ENCODE measurements at places on chromosomes 13 and 19.
A peak's percentile ranks its signal among the peaks of the same experiment; 100 is the strongest.

DNA sequence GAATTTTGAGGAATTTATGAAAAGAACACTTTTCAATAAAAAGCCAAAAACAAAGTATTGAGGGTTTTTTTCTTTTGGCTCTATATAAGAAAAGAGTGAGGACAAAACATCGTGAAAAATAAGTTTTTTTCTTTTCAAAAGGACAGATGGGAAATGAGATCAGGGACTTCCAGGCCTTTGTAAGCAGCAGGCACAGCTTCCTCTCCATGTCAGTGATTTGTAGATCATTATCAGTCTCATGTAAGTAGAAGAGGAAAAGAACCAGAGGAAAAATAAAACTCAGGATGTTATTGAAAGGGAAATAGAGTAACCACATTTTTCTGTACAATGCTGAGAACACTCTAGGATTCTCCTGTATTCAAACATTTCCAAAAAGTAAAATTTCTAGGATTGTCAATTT is 29.9 kb downstream of the DOCK9 start:
- no peak for DNase-seq

GRCh38 chr19:1141944-1142343 is 32.1 kb downstream of the SBNO2 start:
- DNase-seq: no peak

DNA sequence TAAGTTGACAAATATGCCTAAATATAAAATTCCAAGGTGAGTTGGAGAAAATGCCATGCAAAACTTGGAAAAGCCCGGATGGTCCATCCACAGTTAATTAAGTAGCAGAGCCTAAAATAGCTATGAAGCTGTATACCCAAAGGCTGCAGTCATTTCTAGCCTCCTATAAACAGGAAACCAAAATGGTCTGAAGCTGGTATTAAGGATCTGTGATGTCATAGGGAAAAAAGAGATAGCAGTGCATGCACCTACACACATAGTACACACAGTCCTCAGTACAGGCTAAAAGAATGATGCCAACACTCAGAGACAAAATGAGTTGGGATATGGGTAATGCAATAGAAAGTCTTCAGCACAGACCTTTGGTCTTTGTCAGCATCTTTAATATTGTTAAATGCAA is 736.9 kb downstream of the EFNB2 start:
- no peak for DNase-seq

DNA sequence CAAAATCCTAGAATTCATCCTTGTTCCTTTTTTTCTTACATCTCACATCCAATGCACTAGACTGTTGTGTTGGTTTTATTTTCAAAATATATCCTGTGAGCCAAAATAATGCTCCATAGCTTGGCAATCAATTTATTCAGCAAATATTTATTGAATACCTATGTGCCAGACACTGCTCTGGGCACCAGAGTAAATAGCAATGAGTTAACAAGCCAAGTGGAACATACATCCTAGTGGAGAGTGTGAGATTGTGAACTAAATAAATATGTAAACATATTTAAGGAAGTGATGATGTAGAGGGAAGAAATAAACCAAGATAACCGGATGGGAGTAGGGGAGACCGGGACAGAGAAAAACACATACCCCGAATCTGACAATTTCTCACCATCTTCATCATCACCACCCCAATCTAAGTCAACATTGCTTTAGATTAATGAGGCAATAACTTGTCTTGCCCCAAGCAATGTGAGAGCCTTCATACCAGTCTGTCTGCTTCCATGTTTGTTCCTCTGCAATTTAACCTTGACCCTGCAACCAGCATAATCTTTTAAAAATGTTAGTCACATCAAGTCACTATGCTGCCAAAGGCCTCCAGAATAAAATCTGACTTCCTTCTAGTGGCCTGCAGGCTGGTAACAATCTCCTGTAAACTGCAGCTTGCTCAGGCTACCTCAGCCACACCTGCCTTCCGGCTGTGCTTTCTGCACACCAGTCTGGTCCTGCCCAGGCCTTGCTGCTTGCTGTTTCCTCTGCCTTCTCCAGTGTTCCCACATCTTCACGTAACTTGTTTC is 199.2 kb downstream of the DLEU7 start:
- no peak for DNase-seq

DNA sequence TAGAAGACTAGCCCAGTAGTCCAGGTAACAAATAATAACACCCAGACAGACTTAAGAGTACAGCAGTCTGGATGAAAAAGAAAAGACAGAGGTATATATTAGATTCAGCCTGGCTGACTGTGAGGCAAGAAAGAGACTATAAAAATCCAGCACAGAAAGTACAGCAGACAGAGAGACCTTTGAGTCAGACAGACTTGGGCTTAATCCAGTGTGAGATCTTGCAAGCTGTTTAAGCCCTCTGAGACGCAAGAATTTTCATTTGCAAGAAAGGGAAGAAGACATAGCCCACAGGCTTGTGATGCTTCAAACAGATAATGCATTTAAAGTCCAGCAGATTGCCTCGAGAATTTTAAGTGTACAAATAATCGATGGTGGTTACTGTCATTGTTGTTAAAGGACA is 471.4 kb downstream of the LIG4 start:
- DNase-seq: peak; percentile 8

GRCh38 chr13:50366488-50367174 is 351.4 kb downstream of the KCNRG start:
- no peak for DNase-seq

- DNase-seq: no peak
These were observed 7.6 kb downstream of the MFSD12 start for GRCh38 chr19:3549816-3550215.

All from fibroblast of skin of right quadriceps (primary cell).